ENCODE measurements at places on chromosomes 2 and 18. TPM values are rescaled to one million over a fixed set of nuclear protein-coding genes. Genes with fewer than 3 reads are reported as not detected.

GRCh38 chr2:200966770-200967169 lies 3.3 kb upstream of the ORC2 start:
- DNase-seq = peak; percentile 61

PLGLB2 gene
- 1.3 TPM for total RNA-seq

DNA sequence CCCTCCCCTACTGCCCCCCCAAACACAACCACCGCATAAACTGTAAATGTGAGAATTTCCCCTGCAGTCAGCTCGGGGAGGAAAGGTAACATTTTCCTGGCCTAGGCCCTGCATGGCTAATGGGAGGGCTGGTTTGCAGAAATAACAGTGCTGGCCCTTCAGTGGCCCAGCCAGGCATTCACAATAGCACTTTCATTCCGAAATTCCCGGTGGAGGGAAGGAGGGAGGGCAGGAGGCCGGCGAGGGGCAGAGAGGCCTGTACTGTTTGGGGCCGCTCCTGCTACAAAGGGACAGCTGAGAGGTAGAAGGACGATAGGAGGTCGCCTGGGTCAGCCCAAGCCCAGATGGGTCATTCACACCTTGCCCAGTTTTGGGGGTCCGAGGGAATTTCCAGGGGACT lies 11.3 kb downstream of the CYP26B1 start:
- DNase-seq = no peak

GRCh38 chr18:48992791-48993555 lies 42.2 kb upstream of the SMAD7 start:
- DNase-seq = no peak

DNA sequence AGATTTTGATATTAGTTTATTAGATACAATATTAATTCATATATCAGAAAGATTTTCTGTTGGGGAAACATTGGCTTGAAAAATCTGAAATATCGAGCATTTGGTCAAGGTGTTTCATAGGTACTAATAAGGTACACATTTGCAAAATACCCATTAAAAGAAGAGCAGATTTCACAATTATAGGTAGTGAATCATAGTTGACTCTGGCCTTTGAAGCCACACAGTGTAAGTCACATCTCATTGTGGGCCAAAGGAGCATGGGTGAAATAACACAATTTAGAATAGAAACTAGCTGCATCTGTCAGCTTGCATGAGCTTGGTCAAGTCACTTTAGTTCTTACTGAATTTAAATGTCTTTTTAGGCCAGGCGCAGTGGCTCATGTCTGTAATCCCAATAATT lies 4.9 kb downstream of the KDM3A start:
- peak; percentile 60 for DNase-seq

MC4R gene
- total RNA-seq = not detected
